ENCODE measurements at places on chromosomes 11 and 22.
A peak's percentile ranks its signal among the peaks of the same experiment; 100 is the strongest.

- DNase-seq = no peak
Observed at GRCh38 chr22:43227239-43227630, 40.3 kb upstream of the TTLL12 start.

DNA sequence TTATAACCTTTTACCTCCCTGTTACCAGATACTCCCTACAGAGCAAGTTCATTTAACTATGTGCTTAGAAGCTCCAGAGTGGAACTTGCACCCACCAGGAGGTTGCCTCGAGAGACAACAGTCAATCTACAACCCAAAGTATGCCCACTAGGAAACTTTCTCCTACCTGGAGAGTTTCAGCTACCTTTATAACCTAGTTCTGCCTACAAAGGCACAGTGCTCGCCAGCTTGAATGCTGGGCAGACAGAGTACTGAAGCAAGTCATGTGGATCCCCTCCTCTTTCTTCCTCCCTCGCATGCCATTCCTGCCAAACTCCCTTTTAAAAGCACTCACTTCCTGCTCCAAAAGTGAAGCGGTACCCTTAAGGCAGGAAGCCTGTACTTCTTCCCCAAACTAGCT is 258.9 kb downstream of the SWAP70 start:
- DNase-seq = no peak

GRCh38 chr11:121119440-121119839 is 18.4 kb downstream of the TECTA start:
- peak; percentile 20 for DNase-seq

DNA sequence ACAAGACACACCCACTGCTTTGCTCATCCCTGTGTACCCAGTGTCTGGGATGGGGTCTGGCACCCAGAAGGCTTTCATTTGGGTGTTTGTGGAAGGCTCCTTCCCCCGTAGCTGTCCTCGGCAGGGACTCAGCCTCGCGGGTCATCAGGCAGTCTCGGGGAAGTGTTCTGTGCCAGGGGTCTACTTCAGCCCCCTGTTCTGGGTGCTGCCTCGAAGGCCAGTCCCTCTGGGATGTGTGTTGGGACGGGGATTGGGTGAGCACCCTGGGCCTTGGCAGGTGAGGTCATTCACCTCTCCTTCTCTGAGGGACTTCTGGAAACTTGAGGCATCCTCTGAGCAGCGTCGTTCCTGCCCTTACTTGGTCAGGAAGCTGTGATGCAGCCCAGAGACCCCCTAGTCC is 65.5 kb downstream of the RPUSD4 start:
- no peak for DNase-seq

DNA sequence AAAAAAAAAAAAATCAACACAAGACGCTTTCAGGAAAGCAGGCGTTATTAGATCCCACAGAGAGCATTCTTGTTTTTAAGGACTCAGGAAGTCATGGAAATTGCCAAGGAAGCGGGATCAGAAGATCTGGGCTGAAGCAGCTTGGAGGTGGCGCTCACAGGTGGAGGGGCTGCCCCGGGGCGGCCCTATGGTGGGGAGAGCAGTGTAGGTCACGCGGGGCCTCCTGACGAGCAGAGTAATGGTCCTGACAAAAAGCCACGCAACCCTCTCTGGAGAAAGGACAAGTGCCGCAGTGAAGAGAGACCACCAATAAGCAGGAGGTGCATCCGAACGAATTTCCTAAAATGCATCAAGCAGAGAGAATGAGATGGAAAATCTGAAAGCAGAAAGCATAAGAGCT is 407.0 kb downstream of the BRD1 start:
- DNase-seq = no peak

GRCh38 chr22:31947296-31947695 is 3.0 kb downstream of the YWHAH start:
- no peak for DNase-seq

DNA sequence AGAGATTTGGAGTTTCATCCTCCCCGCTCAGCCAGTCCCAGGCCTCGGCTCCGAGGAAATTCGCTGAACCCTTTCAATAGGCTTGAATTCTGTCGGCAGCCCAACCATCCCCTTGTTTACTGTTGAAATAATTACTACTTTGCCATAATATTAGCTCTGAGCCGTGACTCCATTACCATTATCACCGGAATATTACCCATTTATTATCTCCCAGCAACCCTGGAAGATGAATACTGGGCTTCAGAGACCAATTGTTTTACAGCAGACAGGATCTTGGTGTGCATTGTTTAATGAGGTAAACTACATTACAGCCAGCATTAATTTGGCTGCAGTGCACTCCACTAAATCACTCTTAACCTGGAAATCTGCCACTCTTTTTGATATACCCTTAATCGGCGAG is 867.4 kb downstream of the NTM start:
- DNase-seq = no peak

- peak; percentile 34 for DNase-seq
Observed at GRCh38 chr11:61587541-61587941, 6.7 kb upstream of the SYT7 start.

GRCh38 chr11:62853279-62853965 is 14.0 kb upstream of the WDR74 start:
- DNase-seq = no peak

GRCh38 chr22:29190918-29191317 is 14.8 kb upstream of the EMID1 start:
- peak; percentile 39 for DNase-seq

GRCh38 chr11:26229981-26230380 is 101.9 kb upstream of the ANO3 start:
- DNase-seq = peak; percentile 50

- no peak for DNase-seq
Observed at GRCh38 chr11:41050791-41051190, 408.7 kb downstream of the LRRC4C start.

GRCh38 chr11:112566124-112566523 is 305.5 kb upstream of the PLET1 start:
- DNase-seq = no peak

DNA sequence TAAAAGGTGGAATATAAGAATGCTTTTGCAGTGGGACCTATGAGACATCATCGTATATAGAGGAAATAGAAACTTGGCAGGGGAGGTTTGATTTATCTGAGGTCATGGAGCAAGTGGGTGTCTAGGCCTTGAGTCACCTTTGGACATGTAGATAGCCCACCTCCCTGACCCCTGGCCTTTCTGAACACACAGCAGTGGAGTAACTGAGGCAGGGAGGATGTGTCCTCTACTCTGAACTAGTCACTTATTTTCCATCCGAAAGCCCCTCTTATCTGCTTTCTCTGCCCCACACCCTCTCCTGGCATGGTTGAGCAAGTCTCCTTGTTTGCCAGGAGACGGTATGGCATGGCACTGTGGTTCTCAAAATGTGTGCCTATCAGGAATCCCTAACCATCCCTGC is 7.9 kb downstream of the CD82 start:
- DNase-seq = no peak

GRCh38 chr22:27004434-27004833 is 347.0 kb downstream of the MIAT start:
- no peak for DNase-seq

DNA sequence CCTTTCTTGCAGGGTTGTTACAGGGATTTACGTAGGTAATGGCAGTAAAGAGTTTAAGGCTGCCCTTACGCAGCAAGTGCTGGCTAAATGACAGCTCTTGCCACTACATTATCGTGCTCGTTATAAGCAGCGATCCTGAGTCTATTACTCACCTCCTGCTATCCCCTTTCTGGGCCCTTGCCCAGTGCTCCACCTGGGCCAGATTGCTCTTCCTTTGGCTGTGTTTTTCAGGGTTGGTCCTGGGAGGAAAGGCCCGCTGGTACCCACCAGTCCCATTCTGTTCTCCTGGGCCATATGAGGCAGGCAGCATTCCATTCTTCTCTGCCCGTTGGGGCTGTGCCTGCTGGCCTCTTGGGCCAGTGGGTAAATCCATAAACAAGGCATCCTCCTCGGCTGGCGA is 87.5 kb downstream of the C11orf58 start:
- DNase-seq = no peak

- no peak for DNase-seq
Observed at GRCh38 chr11:36346562-36347383, 50.7 kb downstream of the PRR5L start.

DNA sequence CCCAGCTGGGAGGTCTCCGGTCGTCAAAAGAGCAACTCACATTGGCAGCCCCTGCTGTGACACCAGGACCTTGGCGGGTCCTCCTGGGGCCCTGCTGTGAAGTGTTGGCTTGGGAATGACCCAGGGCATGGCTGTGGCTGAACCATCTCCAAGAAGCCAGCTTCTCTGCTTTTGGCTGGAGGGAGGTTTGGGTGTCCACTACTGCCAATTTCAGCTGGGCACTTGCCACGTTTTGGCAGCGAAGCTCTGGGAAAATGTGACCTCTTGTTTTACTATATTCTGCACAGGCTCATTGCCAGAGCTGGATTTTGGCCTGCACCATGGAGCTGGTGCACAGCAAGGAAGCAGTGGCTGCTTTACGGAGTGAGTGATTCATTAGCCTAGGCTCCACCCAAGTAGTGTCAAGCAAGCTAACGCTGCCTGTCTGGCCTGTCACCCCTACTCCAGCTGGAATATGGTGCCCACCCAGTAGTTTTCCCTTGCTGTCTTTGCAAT is 24.3 kb upstream of the SMCO4 start:
- no peak for DNase-seq

DNA sequence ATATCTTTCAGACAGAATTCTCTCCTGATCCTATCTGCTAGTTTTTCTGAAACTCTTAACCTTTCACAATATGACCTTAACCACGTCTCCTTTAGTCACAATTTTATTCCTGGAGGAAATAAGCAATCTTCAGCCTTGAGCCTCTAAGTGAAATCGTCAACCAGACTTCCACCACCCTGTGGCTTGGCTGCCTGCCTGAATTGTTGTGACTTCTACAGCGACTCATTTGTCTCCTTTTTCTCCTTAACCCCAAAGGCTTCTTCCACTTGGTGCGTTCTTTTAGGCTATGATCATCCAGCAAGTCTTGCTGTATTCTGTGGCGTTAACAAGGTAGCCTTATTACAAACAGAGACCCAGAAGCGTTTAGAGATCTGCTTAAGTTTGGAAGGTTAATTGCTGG is 535.1 kb upstream of the ARHGAP42 start:
- DNase-seq = peak; percentile 3

DNA sequence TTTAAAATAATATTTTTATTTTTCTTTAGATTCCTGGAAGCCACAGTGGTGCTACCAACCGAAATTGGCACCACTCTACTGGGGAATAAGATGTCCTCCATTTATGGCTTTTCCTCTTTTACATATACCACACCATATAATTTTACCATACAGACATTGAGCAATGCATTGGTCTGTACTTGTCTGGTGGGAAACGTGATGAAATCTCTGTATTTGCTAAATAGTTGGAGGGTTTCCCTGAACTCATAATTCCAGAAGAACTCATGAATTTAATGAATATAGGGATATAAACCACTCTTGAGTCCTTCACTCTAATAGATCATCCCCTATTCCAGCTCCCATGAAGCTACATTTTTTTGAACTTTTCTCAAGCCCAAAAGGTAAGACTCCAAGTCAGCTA is 28.0 kb upstream of the MMP13 start:
- peak; percentile 65 for DNase-seq

GRCh38 chr22:45702981-45703380 is 31.3 kb downstream of the ATXN10 start:
- no peak for DNase-seq

GRCh38 chr22:49657275-49657973 is 170.2 kb downstream of the BRD1 start:
- no peak for DNase-seq

GRCh38 chr22:17472932-17473331 is 90.4 kb upstream of the SLC25A18 start:
- no peak for DNase-seq

- no peak for DNase-seq
Observed at GRCh38 chr22:45578524-45579147, 76.0 kb downstream of the FBLN1 start.

DNA sequence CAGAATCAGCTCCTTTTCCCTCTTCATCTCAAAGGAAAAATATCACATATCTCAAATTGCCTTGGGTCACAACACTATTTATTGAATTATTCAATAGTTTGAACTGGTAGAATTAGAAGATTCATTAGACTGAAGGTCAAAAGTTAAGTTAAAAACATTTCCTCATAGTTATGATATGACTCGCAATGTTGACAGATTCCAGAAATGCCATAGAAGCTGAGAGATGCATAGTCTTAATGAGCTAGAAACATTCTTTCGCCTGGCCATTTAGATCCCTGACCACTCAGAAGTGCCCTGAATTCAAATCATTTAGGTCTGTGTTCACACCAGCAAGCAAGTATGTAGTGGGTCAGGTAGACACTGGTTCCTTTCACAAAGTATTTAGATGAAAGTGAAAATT is 44.4 kb downstream of the FAT3 start:
- peak; percentile 77 for DNase-seq

GRCh38 chr11:77473801-77474683 is at the start of gene PAK1:
Gene PAK1, minus strand, starts transcription at chr11:77474094. Its CDS starts 81,574 bp downstream, at chr11:77392520.
- DNase-seq = peak; percentile 87

- no peak for DNase-seq
Observed at GRCh38 chr11:2387266-2387987, 10.3 kb downstream of the CD81 start.

DNA sequence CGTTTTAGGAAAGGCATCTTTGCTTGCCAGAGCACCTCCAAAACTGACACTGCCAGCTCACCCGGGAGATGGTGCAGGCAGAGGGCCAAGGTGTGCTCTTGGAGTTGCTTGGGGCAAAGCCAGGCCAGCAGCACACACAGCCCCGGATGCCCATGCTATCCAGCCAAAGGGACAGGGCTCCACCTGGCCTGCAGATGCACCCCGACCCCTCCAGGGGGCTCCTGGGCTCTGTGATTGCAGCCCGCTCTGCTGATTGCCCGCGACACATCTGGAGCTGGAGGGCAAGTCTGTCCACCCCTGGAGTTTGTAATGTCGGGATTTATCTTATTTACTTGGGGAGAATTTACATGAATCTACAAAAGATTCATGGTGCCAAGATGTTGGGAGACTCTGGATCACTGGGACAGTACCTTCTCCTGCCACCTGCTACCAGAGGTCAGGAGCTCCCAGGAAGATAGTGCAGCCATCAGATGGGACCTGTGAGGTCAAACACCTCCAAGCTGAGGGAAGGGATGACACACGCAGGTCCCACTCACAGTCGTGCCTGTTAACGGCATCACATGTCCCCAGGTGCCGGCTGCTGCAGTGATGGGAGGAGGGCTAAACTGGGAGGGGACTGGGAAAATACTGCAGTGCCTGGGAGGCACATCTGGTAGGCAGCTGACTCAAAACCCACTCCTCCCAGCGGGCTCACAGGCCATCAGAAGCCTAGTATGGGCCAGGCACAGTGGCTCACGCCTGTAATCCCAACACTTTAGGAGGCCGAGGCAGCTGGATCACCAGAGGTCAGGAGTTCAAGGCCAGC is 17.2 kb downstream of the CBX7 start:
- peak; percentile 46 for DNase-seq

DNA sequence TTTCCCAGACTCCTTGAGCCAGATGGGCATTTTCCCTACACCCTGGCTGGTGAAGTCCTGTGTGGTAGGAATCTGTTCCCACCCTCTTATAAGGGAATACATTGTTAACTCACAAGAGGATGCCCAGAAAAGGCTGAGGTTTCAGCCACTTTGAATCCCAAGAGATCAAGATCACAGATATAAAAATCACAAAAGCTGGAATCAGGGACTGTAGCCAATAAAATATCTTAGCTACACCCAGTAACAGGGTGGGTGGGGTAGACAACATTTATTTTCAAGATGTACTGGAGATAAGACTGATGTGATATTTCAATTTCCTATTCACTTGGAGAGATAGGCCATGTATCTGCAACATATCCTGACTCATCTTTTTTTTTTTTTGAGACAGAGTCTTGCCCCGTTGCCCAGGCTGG is 50.3 kb downstream of the COPB1 start:
- DNase-seq = no peak

GRCh38 chr11:122235615-122236014 is 119.6 kb upstream of the BLID start:
- DNase-seq = peak; percentile 94

All from fibroblast of skin of abdomen (primary cell).